Neural crest cell (in vitro differentiated cells): ENCODE measurements at places on chromosomes 12 and 14.

DNA sequence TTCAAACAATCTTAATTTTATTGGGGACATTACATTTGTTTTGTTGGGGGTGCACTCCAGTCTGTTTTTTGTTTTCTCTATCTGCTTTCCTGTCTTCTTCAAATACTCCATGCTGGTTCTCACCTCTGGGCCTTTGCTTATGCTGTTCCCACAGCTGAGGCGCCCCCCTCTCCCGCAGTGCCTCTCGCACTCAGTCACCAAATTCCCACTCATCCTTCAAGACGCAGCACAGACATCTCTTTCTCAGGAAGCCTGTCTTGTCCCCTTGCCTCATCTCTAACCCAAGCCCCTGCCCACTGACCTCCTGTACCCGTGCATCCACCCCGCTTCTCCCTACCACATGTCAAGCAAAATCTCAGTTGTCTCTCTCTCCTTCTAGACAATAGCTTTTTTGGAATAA lies 43.7 kb upstream of the PRMT8 start:
- DNase-seq: no peak

- DNase-seq: no peak
These were observed 15.2 kb upstream of the FOXN3 start for GRCh38 chr14:89432226-89432625.

- no peak for DNase-seq
These were observed 707 bp downstream of the G2E3 start for GRCh38 chr14:30559638-30560091.

DNA sequence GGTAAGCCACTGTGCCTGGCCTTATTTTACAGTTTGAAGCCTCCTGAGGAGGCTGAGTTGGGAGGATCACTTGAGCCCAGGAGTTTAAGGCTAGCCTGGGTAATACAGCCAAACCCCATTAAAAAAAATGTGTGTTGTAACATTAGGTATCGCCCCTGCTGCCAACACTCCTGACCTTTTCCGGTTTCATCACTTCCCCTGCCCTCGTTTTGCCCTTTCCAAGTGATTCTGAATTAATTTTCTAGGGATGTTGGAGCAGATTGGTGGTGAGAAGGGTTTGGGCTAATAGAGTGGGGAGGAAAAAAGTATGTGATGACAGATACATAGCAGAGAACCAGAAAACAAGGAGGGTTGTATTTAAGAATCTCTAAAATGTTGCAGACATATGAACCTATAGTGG lies 25.6 kb upstream of the C12orf71 start:
- no peak for DNase-seq

GRCh38 chr14:52248057-52248456 lies 19.4 kb upstream of the PTGDR start:
- DNase-seq: no peak

GRCh38 chr12:98894412-98895085 lies 249.5 kb downstream of the APAF1 start:
- DNase-seq: peak; percentile 45

DNA sequence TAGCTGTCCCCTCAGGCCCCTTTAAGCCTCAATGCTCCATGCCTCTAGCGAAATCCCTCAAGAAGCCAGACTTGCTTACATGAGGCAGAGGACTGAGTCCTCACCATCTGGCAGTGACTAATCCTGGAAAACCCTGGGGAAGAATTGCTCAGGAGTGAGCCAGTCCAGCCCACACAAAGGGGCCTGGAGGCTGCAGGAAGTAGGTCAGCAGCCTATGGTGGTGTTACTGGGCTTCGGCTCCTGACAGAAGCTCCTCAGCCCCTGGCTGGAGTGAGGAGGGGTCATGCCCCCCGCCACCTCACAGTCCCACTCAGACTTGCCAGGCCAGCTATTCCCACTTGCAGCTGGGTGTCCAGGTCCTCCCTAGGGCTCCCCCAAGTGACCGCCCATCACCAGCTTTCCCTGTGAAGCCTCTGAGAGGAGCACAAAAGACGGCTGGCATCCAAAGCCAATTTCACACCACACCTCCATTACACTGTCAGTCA lies 250.5 kb downstream of the DPF3 start:
- no peak for DNase-seq

- no peak for DNase-seq
These were observed 361.2 kb upstream of the PDE3A start for GRCh38 chr12:20006871-20007730.

DNA sequence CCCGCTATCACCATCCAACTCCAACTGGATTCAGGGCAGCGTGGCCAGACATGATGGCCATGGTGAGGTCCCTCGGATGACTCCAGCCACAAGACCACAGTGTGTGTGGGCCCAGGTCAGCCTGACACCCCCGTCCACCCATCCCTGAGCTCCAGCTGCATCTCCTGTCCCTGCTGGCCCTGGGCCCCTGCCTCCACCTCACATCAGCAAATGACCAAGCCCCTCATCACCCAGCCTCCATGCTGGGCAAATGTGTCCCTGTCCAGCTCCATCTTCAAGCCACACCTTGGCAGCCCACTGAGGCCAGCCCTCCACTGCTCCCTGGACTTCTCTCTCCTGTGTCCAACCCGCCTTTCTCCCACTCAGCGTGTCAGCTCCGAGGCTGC lies 3.2 kb downstream of the GPR132 start:
- no peak for DNase-seq

DNA sequence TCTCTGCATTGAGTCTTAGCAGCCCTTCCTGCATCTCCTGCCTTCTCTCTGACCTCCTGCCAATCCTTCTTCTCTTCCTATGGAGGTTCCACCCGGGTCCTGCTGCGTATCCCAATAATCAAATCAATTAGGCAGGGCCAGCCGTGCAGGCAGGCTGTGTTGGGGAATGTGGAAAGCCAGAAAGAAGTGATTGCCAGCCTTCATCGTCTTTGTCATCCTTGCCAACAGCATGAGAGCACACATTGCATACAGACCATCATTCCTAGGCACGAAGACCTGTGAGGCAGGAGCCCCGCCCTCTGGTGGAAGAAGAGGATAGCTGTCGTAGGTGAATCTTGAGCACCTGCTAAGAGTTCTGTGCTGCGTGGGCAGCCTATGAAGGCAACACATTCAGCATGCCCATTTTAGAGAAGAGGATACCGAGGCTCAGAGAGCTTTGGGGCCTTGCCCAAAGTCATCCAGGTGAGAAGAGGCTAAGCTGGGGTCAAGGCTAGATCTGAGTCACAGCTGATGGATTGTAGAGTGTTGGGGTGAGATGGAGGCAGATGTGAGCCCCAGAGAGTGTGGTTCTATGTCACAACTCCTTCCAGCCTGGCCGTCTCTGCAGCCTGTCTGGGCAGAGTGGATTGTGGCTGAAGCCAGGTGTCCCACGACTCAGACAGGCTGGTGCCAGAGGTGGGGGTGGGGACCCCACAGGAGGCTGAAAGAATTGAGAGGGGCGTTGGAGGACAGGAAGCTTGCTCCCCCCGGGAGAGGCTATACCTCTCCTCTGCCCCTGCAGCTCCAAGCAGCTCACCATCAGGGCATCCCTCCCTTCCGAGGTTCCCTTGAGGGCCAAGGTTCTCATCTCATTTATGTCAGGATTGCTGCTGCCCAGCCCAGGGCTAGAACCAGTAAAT lies 12.7 kb downstream of the C14orf132 start:
- no peak for DNase-seq

DNA sequence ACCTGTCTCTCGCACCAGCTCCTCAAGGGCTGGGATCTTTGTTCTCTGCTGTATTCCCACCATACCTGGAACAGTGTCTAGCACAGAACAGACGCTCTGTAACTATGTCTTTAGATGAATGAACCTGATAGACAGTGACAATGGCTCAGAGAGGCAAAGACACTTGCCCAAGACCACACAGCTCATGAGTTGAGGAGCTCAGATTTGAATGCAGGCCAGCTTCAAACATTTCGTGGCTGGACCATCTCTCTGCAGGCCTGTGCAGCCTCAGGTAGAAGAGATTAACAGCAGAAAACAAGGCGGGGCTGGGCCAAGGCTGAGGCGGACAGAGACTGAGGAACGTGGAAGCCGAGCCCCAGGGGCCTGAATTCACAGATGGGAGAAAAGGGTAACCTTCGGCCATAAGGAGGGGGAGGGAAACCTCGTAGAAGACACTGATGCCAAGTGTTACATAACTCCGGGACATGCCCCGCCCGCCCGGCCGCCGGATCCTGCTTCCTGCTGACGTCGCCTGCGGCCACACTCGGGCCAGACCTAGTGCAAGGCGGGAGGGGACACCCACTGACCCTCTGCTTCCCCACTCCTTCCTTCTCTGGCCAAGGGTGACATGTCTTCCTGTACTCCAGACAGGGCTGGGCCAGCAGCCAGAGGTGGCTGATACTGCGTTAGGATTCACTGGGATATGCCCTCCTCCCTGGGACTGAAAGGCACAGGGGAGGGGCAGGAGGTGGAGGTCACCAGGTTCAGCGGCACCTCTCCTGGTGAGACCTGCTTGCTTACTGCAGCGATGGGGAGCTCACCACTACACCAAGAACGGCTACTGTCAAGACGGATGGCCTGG lies 86.8 kb downstream of the RFLNA start:
- no peak for DNase-seq

GRCh38 chr12:102120564-102120873 lies 536 bp downstream of the PARPBP start:
- DNase-seq: no peak

GRCh38 chr12:30925607-30926242 lies 823 bp upstream of the TSPAN11 start:
- DNase-seq: no peak

- DNase-seq: no peak
These were observed 5.6 kb downstream of the SIX1 start for GRCh38 chr14:60643463-60644314.

DNA sequence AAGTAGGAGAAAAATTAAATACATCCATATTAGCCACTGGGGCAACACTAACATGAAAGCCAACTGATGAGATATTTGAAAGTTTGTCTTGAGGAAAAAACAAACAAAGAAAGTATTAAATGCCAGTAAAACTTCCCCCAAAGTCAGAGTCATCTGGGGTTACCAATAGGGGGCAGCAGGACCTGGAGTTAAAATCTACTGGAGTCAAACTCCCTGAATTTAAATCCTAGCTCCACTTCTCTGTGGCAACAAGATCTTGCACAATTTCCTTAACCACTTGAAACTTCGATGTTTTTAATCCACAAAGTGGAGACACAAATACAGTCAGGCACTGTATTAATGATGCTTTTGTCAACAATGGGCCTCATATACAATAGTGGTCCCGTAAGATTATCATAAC lies 14.4 kb downstream of the PLEKHG7 start:
- DNase-seq: no peak

GRCh38 chr12:115946867-115947695 lies 330.4 kb downstream of the MED13L start:
- no peak for DNase-seq

DNA sequence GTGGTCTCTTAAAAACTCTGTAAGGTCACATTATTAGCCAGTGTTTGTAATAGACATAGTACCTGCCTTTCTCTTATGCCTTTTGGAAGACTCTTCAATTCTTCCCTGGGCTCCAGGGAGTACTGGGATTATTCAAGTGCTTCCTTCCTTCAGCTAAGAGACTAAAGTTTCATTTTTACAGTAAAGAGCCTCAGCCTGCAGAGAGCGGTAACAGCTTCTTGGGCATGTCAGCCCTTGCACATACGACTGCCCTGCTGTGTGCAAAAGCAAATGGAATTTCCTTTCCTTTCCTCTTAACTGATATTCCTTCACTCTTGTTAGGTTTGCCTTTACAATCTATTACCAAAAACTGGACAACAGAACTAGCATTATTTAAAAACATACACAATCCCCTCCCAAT lies 32.9 kb upstream of the AMIGO2 start:
- DNase-seq: no peak

GRCh38 chr12:59431266-59431665 lies 164.6 kb upstream of the SLC16A7 start:
- DNase-seq: no peak

DNA sequence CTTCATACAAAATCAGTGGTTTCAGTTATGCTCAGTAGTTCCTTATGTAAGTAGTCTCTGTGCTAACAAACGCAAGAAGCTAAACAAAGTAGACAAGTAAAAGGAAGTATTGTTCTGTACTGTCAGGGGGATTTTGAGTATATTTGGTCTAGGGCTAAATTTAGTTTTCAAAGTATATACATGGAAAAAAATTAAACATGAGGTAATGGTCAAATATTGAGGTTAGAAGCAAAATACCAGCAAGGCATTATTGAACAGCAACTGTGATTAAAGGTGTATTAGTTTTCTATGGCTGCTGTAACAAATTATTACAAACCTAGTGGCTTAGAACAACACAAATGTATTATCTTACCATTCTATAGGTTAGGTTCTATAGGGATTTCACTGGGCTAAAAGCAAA lies 18.8 kb downstream of the GNG2 start:
- DNase-seq: no peak

GRCh38 chr12:91144053-91144452 lies 32.8 kb upstream of the LUM start:
- DNase-seq: no peak

DNA sequence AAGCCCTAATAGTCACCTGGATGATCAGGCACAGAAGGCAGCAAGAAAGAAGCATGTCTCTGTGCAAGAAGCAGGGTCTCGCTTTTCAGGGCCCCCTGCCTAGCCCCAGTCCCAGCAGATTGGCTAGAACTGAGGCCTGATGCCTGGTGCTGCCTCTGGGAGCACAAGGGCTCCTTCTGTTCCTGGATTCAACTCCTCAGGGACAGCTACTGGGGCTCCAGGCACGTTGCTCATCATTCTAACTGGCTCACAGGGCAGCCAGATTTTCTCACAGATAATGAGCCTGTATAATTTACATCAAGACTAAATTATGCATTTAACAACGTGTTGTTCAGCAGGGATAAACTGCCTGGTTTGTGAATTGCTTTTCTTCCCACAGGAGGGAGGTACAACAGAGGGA lies 106.5 kb upstream of the PLXNC1 start:
- DNase-seq: no peak

- DNase-seq: no peak
These were observed 333.3 kb downstream of the SLC16A7 start for GRCh38 chr12:59929110-59929509.

DNA sequence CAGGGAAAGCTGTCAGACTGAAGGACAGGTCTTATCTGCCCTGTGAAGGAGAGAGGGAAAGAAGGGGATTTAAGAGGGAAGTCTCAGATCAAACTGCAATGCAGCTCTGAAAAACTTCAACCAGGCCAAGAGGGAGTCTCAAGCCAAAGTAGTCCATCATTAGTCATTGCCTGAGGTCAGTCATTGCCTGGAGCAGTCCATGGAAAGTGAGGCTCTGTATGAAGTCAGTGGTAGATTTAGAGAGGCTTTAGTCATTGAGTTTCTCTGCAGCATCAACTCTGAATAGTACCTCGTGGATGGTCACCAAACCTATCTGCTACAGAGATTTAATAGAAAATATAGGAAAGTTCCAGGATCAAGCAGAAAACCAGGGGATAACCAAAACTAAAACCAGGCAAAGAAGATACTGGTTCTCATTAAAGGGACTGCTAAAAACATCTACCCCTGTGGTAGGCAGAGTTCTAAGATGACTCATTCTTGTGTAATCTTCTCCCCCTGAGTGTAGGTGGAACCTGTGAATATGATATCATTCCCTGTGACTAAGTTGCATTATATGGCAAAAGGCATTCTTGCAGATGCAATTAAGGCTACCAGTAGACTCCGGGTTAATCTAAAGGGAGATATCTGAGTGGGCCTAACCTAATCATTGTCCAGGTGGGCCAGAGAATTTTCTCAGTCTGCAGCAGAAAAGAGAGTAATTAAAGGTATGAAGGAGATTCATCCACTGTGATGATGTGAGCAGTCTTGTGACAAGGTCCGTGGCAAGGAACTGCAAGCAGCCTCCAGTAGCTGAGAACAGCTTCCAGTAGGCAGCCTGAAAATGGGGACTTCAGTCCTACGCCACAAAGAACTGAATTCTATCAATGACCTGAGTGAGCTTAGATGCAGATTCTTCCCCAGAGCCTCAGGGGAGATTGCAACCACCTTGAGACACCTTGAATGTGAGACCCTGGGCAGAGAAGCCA lies 123.1 kb downstream of the GALC start:
- DNase-seq: no peak
